ENCODE measurements at places on chromosomes 7 and 10.
A peak's percentile ranks its signal among the peaks of the same experiment; 100 is the strongest.

GRCh38 chr10:115909962-115910731, 362.9 kb downstream of the GFRA1 start:
- ATAC-seq, result peak; percentile 19

- ATAC-seq, result no peak
Measured at GRCh38 chr10:118062798-118063238, 16.1 kb upstream of the RAB11FIP2 start.

- ATAC-seq, result no peak
Measured at GRCh38 chr7:49763791-49764190, 9.6 kb upstream of the VWC2 start.

GRCh38 chr7:93693796-93694195, 119.3 kb upstream of the CALCR start:
- no peak for ATAC-seq

DNA sequence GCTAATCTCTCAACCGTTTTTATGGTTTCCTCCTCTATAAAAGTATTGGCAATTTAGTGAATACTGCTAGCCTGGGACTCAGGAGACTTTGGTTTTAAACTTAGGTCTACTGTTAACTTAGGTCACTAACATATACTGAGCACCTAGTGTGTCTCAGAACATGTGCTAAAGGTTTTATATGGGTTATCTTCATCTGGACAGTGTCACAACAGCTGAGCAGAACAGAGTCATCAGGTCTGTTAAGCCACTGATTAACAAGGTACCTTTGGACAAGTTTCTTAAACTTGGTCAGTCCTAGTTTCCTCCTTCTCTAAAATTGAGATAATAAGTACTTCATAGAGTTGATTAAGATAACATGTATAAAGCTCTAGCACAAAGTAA, 30.6 kb downstream of the NET1 start:
- no peak for ATAC-seq

DNA sequence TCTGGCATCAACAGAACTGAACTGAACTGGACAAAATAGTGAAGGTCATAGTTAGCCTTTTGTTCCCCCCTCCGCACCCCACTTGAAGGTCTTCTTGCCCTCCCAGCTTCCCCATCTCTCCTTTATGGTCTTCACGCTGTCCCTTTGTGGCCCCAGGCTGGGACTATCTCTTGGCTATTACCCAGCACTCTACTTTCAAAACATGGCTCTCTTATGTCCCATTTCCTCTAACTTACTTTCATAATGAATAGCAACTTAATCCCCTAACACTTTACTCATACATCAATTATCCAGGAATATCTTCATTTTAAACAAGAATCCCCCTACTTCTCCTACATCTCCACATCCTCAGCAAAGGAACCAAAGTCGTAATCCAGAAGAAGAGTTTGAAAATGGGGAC, 135.3 kb upstream of the ITGB1 start:
- no peak for ATAC-seq

DNA sequence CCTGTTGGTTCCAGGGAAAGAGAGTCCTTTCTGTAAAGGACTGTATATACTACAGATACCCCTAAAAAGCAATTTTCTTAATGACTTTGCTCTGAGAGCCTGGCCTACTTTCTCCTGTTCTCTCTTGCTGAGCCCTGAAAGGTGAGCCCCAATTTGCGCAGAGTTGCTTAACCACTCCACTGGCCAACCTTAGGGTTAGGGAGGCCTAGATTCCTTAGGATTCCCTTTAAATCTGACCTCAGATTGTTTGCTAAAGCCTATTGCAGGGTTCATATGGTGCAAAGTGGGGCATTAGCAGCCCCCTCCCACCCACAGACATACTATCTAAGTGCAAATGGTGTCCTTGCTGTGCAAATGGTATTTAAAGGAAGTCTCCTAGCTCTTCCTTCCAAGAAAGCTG, 164.2 kb downstream of the RNLS start:
- ATAC-seq, result no peak

DNA sequence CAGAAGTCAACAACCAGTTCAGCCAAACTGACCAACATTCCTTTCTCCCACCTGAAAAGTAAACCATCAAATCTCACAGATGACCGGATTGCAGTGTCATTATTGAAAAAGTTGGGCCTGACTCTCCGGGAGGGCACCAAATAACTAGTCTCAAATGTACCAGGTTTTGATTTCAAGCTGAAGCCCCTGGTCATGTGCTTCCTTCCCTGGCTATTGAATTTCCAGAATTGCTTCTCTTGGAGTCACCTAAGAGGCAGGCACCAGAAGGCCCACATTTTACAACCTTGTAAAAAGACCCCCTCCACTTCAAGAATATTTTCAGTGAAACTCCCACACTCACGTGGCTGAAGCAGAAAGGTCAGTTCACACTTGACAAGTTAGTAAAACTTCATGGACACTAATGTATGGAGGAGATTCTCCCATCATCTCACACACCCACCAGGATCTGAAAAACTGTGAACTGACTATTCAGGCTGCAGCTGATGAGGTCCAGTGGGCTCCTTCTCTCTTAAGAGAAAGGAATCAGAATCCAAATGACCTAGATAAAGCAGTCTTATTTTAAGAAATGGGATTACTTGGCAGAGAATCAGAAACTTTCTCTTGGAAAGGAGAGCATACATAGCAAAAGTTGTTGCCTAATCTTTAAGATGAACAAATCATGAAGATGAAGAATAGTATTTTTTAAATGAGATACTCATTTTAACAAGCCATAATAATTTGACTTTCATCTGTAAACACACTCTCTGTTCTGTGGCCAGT, 53.6 kb downstream of the DLD start:
- no peak for ATAC-seq
